T47D (cell line): ENCODE measurements at places on chromosomes 5 and 9.

GRCh38 chr5:14068136-14068535 lies 75.0 kb upstream of the TRIO start:
- DNase-seq = no peak

- no peak for DNase-seq
Observed at GRCh38 chr5:65924366-65925043, 1.9 kb upstream of the ERBIN start.

- DNase-seq = peak; percentile 91
Observed at GRCh38 chr9:137176302-137177182, 4.7 kb upstream of the TMEM210 start.

- DNase-seq = no peak
Observed at GRCh38 chr9:118575341-118576070, 793.7 kb downstream of the BRINP1 start.

DNA sequence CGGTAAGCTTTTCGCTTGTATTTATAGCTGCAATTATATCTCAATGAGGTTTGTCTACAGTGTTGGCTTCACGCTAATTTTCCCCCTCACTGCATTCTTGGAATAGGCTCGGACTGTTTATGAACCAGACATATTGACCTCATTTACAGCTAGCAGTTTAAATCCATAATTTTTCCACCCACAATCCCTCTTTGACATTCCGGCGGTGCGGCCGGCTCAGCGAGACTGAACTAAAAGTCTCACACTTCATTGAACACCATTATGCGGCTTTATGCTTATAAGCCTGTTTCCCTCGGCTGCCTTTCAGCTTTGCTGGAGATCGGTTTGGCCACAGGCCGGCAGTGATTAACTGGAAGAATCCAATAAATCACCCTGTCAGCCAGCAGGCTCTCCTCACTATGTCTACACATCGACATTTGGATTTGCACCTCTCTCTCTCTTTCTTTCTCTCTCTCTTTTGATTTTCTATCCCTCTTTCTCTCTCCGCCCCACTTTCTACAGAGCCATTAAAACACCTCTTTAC lies 315.0 kb upstream of the TLE4 start:
- no peak for DNase-seq

GRCh38 chr5:76801159-76801802 lies 17.5 kb upstream of the F2RL1 start:
- no peak for DNase-seq

DNA sequence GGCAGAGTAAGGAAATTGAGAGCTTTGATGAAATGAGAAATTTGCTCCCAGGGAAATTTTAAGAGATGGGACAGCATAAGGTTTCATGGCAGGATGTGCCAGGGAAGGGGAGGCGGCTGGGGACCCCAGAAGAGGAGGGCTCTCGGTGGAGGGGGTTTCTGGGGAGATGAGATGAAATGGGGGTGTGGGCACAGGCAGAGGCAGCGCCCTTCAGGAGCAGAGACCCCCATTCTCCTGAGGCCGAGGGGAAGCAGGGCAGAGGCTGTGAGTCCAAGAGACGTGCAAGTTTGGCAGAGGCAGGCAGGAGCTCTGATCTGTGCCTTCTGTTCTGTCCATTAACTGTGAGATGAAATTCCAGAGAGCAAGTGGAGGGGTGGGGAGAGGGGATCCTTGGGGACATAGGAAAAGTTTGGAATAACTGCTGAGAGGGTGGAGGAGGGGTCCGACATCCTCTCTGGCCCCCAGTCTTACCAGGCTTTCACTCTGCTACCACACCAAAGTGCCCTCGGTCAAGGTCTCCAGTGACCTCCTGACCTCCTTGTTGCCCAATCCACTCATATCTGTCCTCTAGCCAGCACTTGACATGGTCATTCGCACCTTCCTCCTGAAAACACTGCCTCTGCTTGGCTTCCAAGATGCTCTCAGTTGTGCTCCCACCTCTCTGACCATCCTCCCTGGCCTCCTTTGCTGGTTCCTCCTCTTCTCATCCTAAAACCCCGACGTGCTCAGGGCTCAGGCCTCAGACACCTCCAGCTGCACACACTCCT lies 108.1 kb upstream of the MVB12B start:
- no peak for DNase-seq

GRCh38 chr5:10685115-10685521 lies 75.9 kb downstream of the DAP start:
- no peak for DNase-seq

GRCh38 chr9:136943291-136944211 lies 987 bp downstream of the FBXW5 start:
- peak; percentile 60 for DNase-seq

DNA sequence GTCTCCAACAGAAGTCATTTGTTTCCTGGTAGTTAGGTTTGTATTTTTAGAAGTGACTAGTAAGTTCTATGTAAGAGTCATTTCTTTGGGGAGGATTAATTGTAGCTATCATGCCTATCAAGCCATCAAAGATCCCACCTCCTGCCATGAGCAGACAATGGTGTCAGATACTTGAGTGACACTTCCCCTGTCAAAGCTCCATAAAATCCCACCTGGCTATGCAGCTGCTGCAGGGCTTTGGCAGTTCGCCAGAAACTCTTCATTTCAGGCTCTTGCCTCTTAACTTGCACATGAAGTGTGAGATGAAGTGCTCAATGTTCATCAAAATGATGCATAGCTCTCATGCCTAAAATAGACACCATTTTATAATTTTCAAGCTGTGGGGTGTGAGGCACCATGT lies 312.1 kb downstream of the CDH12 start:
- no peak for DNase-seq

- DNase-seq = no peak
Observed at GRCh38 chr9:95462249-95463147, 54.3 kb downstream of the PTCH1 start.

- DNase-seq = no peak
Observed at GRCh38 chr9:27142299-27142930, 33.4 kb downstream of the TEK start.

- DNase-seq = no peak
Observed at GRCh38 chr5:171236651-171237050, 72.4 kb upstream of the TLX3 start.

- no peak for DNase-seq
Observed at GRCh38 chr5:115542651-115543364, 1.8 kb downstream of the FEM1C start.

GRCh38 chr9:72577212-72577753 lies 55.9 kb downstream of the TMC1 start:
- DNase-seq = peak; percentile 87

DNA sequence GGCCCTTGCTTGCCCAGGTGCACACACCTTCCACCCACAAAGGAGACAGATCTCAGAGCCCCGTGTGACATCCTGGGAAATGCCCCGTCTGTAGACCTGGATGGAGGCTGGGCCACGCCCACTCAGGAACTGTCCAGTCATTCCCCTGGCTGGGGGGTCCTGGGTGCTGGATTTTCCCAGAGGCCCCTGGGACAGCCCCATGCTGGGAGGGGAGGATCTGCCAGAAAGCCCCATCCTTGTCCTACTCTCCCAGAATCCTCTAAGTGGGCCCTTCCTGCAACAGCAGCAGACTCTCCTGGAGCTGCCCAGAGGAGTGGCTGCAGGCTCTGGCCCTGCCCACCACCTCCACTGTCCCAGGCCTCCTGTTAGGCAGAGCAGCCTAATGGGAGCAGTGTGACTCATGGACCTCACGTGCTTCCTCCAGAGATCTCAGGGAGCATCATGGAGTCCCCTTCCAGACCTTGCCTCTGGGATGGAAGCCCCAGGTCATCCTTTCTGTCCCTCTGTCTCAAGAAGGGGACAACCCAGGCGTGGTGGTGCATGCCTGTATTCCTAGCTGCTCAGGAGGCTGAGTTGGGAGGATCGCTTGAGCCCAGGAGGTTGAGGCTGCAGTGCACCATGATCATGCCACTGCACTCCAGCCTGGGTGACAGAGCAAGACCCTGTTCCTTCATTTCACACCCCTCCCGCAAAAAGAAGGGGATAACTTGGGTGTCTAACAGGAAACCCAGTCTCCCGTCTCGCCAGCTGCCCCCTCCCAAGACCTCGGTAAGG lies 51.7 kb downstream of the JADE2 start:
- no peak for DNase-seq

GRCh38 chr9:98673681-98674080 lies 35.1 kb downstream of the GABBR2 start:
- no peak for DNase-seq

GRCh38 chr5:144369006-144369405 lies 198.3 kb downstream of the KCTD16 start:
- no peak for DNase-seq

GRCh38 chr5:116365006-116365496 lies 209.6 kb downstream of the SEMA6A start:
- no peak for DNase-seq

- DNase-seq = no peak
Observed at GRCh38 chr5:66929281-66929680, 267.3 kb downstream of the CD180 start.

GRCh38 chr5:4995014-4995413 lies 145.1 kb upstream of the ADAMTS16 start:
- no peak for DNase-seq

GRCh38 chr5:111326551-111326950 lies 102.4 kb downstream of the CAMK4 start:
- DNase-seq = no peak
